Mammary epithelial cell (primary cell): ENCODE measurements at places on chromosomes 2 and 18. TPM values are rescaled to one million over a fixed set of nuclear protein-coding genes. Genes with fewer than 3 reads are reported as not detected.

- peak; percentile 44 for DNase-seq
Observed at GRCh38 chr2:171522052-171522787, at the start of gene CYBRD1. CYBRD1 (plus strand) TSS chr2:171522474; CDS start chr2:171522546, 72 bp downstream.

- no peak for DNase-seq
Observed at GRCh38 chr2:229071292-229071976, 199.7 kb downstream of the PID1 start.

DNA sequence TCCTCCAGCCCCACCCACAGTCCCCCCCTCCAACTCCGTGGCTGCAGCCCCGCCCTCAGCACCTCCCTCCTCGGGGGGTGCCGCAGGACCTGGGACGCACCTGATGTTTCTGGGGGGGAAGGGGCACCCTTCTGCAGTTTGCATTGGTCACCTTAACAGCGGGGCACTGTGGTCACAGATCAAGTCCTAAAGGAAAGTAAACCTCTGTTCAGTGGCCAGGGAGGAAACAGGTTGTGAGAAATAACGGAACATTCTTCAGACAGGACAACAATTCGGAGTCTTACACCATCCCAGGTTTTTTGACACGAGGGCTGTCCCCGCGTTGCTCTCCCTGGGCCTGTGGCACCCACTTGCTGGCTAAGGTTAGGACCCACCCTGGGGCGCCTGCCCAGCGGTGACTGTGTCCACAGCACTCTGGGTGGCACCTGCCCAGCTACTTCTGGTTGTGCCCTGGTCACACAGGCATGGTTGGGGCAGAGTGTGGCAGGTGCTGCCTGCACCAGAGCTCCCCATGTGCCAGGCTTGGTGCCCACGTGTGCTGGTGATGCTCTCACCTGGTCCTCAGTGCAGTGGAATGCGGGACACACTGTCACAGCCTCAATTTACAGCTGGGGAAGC, 93.5 kb upstream of the OTOS start:
- no peak for DNase-seq

GRCh38 chr18:6939972-6940371, 177.6 kb downstream of the LAMA1 start:
- DNase-seq, result no peak

- no peak for DNase-seq
Observed at GRCh38 chr2:150043172-150043500, 444.3 kb downstream of the RND3 start.

- DNase-seq, result peak; percentile 90
Observed at GRCh38 chr2:112938904-112939303, 27.9 kb downstream of the IL37 start.

DNA sequence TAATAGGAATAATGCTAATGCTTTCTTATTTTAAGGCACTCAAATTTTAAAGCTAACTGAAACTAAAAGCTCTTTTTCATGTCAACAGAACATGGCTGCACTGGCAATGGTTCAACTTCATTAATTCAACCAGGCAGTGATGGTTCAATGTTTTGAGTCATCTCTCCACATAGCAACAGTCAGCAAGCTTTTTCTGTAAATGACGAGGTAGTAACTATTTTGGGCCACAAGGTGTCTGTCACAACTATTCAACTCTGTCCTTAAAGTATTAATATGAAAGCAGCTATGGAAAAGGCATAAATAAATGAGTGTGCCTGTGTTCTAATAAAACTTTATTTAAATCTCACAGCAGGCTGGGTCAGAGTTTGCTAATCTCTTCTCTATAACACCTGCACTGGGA, 1425.6 kb upstream of the PIK3C3 start:
- peak; percentile 49 for DNase-seq

DNA sequence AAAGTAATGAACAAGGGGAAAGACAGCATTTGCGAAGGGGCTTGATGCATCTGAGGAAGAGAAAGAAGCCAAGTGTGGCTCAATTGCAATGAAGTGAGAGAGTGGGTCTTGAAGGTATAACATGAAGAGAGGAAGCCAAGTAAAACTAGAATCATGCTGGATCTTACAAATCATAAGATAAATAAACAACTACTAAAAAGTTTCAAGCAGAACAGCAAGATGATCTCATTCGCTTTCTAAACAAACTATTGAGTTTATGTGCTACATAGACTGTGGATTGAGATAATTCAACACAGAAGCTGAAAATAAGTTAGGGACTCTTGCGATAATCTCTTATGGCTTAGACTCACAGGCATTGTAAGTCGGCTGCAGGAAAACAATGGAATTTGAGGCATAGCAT, 1310.5 kb upstream of the NRXN1 start:
- no peak for DNase-seq

DNA sequence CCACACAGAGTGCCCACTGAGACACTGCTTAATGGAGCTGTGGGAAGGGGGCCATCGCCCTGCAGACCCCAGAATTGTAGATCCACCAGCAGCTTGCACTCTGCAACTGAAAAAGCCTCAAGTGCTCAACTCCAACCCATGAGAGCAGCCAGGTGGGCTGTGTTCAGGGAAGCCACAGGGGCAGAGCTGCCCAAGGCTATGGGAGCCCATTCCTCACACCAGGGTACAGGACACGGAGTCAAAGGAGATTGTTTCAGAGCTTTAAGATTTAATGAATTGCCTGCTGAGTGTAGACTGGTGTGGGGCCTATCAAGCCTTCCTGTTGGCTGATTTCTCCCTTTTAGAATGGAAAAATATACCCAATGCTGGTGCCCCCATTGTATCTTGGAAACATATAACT, 17.2 kb downstream of the TPO start:
- DNase-seq, result no peak

DNA sequence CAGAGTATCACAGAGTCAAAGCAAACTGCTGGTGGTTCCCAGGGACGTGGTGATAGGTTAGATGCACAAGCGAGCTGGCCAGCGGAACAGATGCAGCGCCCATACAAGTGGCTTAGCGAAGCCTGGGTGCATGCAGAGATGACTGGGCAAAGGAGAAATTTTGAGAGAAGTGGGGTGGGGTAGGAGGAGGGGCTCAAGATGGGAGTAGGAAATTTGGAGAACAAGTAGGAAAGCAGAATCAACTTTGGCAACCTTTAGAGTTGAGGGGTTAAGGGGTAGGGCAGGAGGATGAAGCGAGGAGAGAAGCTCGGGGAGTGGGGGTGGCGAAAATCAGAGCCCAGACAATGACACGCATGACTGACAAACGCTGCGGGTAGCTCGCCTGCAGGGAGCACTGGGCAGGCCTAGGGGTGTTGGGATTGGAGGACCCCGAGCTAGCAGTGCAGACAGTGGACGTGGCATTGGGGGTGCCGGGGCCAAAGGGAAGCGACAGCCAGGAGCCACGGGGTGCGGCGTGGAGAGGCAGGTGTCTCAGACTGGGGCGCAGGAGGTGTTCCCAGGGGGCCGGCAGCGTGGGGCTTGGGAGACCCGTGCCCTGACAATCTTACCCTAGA, 431 bp downstream of the FAM98A start:
- DNase-seq, result peak; percentile 53

- DNase-seq, result no peak
Observed at GRCh38 chr2:21401022-21401698, 277.4 kb downstream of the TDRD15 start.

DNA sequence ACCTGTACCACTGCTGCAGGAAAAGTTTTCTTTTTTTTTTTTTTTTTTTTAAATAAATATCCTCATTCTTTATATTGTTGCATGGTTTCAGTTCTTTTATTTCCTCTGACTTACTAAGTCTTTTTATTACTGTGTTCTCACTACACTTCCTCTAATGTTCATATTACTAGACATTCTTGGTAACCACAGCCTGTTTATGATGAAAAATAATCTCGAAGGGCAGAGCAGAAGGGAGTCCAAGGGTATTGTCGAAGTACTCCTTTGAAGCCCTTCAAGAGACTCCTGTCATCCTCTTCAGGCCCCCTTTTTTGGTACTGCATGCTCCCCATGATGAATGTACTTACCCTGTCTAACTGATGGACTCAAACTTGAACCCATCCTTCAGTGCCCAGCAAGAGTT, 61.2 kb downstream of the RND3 start:
- DNase-seq, result no peak

DNA sequence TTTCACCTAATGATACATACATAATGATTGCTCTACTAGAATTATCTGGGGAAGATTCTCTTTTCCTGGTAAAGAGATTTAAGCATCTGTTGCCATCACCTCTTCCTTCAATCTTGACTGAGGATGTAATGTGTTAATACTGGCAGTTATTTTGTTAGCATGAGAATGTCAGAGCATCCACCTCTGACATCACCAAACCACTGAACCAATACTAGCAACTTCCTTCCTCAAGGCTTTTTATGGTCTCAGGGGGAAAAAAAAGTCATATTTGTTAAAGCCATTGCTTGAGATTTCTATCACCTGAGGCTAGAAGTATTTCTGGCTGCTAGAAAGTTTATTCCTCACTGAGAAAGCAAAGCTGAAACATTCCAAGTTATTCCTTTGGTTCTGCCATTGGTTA, 48.5 kb downstream of the DSEL start:
- DNase-seq, result no peak

DNA sequence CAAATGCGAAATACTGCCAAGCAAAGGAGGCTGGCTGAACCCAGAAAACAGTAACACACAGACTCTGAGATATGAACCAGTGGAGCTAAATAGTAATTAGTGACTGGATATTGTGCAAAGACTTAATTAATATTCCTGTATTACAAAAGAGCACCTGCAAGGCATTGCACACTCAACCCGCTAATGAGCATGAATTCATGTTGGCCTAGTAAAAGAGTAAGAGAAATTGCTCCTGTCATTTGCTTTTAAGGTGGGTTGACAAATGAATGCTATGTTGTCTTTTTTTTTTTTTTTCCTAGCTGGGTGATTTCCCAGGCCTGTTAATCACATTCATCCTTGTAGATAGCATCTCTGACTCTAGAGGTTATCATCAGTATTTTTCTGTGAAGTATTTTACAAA, 87.0 kb upstream of the CERS6 start:
- DNase-seq, result no peak

DNA sequence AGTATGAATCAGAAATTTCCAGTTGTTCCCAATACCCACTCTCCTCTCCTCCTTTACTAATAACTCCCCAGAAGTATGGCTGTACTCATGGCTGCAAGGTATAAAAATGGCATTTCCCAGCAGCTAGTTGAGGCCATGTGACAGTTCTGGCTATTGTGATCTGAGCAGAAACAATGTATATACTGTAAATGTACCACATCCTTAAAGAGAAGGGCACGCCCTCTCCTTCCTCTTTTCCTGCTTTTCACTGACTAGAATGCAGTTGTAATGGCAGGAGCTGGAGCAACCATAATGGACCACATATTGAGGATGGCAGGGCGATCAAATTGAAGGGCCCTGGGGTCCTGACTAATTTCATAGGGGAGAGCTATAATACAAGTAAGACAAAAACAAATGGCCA, 211.2 kb downstream of the TNS1 start:
- no peak for DNase-seq

- DNase-seq, result no peak
Observed at GRCh38 chr2:233438573-233439147, 84.4 kb downstream of the DGKD start.

DNA sequence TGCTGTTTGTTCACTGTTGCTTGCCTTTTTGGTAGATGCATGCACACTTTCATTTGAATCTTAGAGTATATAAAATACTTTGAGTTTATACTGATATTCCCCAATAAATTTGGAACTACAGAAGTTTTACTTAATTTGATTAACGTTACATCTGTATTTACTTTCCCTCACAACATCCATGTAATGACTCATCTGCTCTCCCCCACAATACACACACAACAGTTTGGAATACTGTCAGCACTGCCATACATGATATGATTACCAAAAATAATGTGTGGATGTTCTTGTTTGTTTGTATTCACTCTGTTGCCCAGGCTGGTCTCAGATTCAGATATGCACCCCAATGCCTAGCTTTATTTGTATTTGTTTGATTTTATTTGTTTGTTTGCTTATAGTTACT, 144.2 kb downstream of the WDR7 start:
- DNase-seq, result no peak

DNA sequence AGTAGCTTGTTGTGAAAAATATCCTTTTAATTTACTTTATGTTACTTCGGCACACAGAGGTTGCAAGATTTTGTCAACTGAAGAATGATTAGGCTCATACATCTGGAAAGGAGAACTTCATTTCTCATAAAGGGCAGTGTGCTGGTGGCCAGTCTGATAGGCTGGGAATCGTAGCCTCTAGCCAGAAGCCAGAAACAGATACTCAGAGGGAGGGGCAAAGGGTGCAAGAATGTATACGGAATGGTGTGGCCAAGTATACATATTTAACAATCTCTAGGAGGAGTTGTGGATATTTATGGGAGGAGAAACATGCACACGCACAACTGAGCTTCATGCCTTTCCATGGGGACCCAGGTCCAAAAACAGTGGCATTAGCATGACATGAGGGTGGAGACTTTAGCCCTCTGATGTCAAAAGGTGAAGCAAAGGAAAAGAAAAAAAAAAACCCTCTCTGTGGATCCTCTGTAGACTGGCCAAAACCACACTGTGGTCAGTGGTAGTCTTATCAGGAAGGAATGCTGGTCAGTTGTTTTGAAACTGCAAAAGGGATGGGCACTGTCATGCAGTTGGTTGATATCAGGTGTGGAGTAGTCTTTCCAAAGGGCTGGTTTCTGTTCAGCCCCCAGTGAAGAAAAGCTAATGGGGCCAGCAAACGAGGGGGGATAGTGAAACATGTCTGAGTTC, 34.9 kb upstream of the APCDD1 start:
- DNase-seq, result peak; percentile 86

DNA sequence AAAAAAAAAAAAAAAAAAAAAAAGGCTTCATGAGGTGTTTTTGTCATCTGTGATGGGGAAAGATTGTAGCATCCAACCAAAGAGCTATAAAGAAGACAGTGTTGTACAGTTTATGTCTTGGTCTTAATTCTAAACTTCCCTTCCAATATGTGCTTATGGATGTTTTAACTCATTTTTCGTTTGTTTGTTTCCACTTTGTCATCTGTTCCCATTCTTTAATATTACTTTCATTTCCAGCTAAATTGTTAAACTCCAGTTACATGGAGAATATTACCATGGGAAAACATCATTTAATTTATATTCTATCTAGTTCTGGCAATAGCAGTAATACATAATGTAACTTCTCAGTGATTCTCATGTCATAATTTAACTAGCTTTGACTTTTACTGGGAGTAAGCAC, 344.1 kb upstream of the NRP2 start:
- no peak for DNase-seq

DNA sequence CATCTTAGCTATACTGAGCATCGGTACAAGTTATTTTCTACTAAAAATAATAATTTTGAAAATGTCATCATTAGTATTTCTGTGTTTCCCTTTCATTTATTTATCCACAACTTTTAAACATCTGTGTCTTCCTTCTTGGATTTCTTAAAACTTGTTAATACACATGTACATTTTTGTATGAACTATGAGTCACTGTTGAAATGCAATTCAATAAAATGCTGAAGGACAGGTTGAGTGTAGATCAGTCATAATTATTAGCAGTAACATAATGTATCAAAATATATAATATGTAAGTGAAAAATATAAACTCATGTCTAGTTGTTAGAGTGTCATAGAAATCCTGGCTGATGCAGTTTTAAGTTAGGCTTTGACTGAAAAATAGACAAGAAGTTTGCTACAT, 115.9 kb downstream of the MEIS1 start:
- DNase-seq, result peak; percentile 16

ERICH2 gene
- 1.7 TPM for total RNA-seq

IL36G gene
- 0.27 and 1.9 TPM in 2 replicates for total RNA-seq

LYG2 gene
- total RNA-seq, result not detected in 2 replicates

PPP1R7 gene
- 61.0 and 66.5 TPM in 2 replicates for total RNA-seq

CCDC74A gene
- total RNA-seq, result 4.4 and 5.4 TPM in 2 replicates

TMEM200C gene
- total RNA-seq, result 1.7 TPM

ANKRD29 gene
- 7.5 and 12.6 TPM in 2 replicates for total RNA-seq
